ENCODE measurements at places on chromosomes 6 and 20.
A peak's percentile ranks its signal among the peaks of the same experiment; 100 is the strongest.

- peak; percentile 25 for DNase-seq
Observed at GRCh38 chr6:130981409-130981808, 81.6 kb downstream of the EPB41L2 start.

- no peak for DNase-seq
Observed at GRCh38 chr6:71466362-71466761, 177.8 kb downstream of the OGFRL1 start.

GRCh38 chr20:47380481-47380880 is 24.0 kb upstream of the ZMYND8 start:
- no peak for DNase-seq

DNA sequence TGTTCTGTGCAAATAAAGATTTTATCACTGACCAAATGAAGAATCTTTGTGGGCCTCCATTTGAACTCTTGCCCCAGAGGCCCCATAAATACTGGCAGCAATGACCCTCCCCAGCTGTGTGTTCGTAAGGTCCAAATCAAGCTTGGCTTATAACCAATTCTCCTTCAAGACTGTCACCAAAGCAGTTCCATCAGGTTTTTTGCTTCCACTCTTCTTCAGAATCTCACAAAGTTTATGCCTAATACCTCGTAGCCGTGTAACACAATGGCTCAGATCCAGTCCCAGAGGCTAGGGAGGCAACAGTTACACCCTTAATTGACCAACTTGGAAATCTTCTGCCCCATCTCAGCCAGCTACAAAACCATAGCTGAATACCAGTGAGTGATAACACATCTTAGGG is 120.5 kb downstream of the HIVEP2 start:
- no peak for DNase-seq

- DNase-seq, result no peak
Observed at GRCh38 chr6:18457065-18457737, 70.1 kb downstream of the RNF144B start.

DNA sequence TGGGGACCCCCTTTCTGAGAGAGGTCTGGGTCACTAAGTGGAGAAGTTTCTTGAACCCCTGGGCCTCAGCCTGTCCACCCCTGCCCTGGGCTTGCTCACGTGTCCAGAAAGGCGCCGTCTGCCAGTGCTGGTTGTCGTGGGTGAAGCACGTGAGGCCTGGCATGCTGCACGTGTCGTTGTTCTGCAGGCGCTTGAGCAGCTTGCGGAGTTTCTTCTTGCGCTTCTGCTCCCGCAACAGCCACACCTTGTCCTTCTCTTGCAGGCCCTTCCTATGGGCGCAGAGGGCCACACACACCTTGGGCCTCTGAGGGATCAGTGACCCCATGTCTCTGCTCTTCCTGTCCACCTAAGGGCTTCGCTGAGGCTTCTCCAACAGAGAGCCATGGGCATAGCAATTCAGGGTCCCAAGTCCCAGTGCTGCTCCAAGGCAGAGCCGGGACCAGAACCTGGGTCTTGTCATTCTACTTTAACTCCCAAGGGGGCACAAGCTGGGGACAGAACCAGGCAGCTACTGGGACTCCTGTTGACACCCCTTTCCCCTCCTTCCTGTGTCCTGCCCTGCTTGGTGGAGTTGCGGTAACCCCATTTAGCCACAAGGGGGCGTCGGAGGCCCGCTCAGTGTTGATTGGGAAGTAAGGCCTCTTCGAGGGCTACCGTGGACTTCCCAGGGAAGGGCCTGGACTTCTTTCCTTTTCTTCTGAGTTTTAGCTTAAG is 121.8 kb downstream of the SULF2 start:
- DNase-seq, result peak; percentile 76

- no peak for DNase-seq
Observed at GRCh38 chr20:36956016-36956415, 4.5 kb upstream of the SAMHD1 start.

GRCh38 chr6:134363323-134364039 is 45.6 kb upstream of the SGK1 start:
- peak; percentile 92 for DNase-seq

- peak; percentile 80 for DNase-seq
Observed at GRCh38 chr6:31752739-31753319, 9.6 kb upstream of the SAPCD1 start.

DNA sequence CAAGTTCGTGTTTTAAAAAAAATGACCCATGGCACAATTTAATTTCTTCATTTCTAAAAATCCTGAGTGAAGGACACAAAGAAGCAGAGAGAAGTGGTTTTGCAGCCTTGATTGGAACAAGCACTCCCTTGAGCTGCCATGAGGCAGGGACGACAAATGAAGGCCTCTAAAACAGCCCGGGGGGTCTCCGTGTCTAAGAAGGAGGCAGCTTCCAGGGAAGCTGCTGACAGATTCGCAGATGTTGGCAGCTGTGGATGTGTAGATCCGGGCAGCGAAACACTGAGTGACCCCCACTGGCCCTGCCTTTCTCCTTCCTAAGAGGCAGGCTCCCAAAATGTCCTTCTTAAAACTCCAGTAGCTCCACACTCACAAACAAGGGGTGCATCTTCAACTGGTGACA is 9.6 kb upstream of the LBP start:
- DNase-seq, result no peak

GRCh38 chr6:106097411-106098231 is 11.5 kb downstream of the PRDM1 start:
- DNase-seq, result peak; percentile 46

DNA sequence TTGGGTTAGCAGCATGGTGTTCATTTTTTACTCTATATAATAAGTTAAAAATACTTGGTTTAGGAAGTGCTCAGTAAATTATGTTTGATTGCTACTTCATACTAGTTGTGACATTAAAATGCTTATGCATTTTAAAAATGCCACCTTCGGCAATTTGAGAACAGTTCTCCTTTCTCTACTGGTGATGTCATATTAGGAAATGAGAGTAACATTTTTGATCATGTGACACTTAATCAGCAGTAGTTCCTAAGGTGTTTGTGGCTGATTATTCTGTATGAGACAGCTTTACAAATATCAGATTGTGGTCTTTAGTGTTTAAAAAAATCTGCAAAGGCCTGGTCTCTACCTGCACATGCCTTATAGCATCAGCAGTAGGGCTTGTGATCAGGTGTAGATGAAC is 4.4 kb downstream of the GZF1 start:
- no peak for DNase-seq

DNA sequence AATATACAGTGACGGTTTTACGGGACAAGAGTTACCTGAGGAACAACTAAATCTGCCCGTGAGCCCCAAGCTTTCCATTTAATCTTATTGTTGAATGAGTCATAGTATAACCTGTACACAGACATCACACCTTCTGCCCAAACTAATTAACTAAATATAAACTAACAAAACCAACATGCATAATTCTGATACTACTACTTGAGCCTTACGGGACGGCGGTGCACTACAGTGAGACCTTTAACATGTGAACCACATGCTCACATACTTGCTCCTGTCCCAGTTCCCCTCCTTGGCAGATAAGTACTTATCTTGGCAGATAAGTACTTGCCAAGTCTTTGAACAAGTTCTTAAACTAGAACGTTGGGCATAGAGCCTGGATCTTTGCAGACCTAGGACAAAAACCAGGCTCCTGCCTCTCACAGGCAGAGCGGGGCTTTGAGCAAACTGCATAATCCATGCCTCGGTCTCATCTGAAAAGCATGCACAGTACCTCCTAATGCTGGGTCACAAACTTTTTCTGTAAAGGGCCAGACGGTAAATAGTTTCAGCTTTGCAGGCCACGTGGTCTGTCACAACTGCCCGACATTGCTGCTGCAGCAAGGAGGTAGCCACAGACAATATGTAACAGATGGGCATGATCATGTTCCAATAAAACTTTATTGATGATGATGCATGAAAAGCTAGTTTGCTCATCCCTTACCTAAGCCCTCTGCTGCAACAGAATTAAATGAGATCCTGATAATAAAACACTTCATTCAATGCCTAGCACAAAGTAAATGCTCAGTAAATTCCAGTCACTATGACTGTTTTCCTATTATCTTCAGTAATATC is 23.0 kb downstream of the ZNF217 start:
- no peak for DNase-seq

GRCh38 chr20:8394308-8394945 is 262.4 kb downstream of the PLCB1 start:
- peak; percentile 29 for DNase-seq

DNA sequence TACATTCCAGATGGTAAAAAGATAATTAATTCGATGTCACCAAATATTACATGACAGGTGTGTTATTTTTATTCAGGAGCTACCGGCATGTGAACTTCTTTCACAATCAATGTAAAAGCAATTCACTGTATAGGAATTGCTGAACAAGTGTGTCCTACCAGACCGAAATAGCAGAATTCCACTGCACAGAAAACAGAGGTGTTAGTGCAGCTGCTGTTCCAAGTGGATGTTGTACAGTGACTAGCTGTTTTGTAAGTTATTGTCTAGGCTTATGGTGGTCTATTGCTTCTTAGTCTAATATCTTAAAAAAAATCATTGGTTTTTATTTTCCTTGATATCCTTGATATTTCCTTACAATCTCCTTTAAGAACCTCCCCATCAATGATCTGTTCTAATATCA is 107.4 kb downstream of the COL19A1 start:
- no peak for DNase-seq

DNA sequence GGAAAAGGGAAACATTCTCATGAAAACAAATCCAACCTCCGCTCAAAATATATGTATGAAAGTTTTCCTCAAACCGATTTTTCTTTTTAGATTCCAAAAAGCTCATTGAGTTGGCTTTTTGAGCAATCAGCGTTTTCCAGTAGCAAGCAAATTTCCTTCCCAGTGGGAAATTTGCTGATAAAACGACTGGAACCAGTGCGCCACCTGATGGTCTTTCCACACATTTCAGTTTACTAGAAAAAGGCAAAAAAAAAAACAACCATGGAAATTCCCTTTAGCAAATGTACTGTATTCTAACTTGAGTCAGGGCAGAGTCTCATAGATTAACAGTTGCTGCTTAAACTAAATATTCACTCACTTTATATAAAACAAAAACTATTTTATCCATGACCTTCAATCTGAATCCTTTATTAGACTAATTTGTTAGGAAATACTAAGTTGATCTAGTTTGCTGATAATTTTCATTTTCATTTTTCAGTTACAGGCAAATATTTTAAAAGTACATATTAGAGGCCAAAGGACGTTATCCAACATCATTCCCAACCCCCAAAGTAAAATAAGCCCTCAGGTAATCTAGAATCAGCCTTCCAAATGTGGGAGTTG is 271.5 kb downstream of the FOXA2 start:
- DNase-seq, result peak; percentile 2

DNA sequence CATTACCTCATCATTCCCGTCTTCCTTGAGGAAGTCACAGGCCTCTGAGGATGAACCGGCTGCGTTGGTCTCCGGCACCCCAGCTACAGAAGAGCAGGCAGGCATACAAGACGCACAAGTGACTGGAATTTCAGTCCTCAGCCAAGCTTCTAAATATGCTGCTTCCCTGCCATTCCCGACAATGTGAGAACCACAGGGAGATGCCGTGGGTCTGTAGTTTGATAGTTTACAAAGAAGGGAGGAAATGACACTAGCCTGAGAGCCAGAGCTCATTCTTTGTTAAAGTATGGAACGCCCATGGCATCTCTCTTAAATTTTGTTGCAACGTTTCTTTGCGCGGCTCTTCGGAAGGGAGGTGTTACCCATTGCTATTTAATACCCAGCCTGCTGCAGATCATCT is 25.7 kb downstream of the HEBP2 start:
- no peak for DNase-seq

DNA sequence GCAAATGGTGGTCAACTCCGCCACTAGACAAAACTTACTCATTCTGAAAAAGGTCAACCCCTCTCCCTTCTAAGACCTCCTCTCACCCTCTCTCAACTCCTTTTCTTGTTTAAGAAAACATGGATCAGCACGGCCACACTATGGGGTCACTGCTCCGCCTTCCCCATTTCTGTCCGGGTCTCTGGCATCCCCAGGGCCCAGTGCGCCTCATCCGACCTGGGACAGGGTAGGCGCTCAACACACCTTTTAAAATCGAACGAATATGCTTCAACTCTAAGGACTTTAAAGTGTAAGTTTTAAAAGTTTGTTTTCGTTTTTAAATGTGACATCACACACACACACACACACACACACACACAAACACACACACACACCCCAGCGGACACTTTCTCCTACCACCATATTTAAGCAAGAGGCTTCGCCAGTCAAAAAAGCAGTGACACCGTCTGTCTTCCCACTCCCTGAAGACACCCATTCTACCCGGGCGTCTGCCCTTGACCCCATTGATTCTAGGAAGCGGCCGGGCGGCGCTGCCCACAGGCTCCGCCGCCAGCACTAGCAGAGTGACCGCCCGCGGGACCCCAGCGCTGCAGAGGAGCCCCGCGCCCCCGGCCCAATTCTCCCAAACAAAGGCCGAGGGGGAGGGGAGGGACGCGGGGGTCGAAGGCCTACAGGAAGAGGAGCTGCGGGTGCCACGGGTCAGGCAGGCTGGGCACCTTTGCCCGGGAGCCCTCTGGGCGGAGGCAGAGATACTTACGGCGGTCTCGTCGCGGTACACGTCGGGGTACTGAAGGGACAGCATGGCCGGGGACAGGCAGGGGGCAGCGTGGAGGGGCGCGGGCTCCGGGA is 568 bp downstream of the PREP start:
- DNase-seq, result peak; percentile 50

DNA sequence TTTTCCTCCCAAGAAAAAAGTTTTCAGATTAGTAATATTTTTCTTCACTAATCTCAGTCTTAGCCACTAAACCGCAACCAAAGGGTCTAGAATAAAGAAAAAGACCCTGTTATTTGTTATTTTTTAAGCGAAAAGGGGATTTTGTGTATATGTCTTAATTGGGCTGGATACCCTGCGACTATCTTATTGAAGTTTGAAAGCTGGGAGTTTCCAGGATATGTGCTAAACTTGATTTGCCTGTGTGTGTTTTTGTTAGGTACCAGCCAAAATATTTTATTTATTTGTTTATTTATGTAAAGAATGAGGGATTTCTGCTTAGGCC is 52.4 kb downstream of the TNFAIP3 start:
- DNase-seq, result no peak

- DNase-seq, result no peak
Observed at GRCh38 chr20:53608456-53609452, 15.1 kb upstream of the ZNF217 start.

- DNase-seq, result no peak
Observed at GRCh38 chr20:57241363-57241991, 25.0 kb downstream of the BMP7 start.

- no peak for DNase-seq
Observed at GRCh38 chr20:56592817-56593216, 36.3 kb upstream of the TFAP2C start.

GRCh38 chr6:168239044-168239773 is 80.4 kb downstream of the DACT2 start:
- peak; percentile 13 for DNase-seq
